ENCODE measurements at places on chromosomes 12 and 14. TPM values are rescaled to one million over a fixed set of nuclear protein-coding genes. Genes with fewer than 3 reads are reported as not detected.

- no peaks in the 10 kb centered on the region for H3K36me3 ChIP-seq
- no peaks in the 10 kb centered on the region for H3K27me3 ChIP-seq
- no peaks in the 10 kb centered on the region for H3K4me1 ChIP-seq
- H3K4me3 ChIP-seq = no peak overlapping the region
- no peak overlapping the region for H3K27ac ChIP-seq
Measured at GRCh38 chr14:49505041-49505766, 81.0 kb downstream of the RPS29 start.

- no peak for DNase-seq
- H3K36me3 ChIP-seq = no peaks in the 10 kb centered on the region
- H3K4me3 ChIP-seq = no peak overlapping the region
- peaks cover 49% of the 10 kb centered on the region for H3K4me1 ChIP-seq
- H3K27me3 ChIP-seq = no peaks in the 10 kb centered on the region
Measured at GRCh38 chr14:22973217-22974032, 8.9 kb downstream of the AJUBA start.

DNA sequence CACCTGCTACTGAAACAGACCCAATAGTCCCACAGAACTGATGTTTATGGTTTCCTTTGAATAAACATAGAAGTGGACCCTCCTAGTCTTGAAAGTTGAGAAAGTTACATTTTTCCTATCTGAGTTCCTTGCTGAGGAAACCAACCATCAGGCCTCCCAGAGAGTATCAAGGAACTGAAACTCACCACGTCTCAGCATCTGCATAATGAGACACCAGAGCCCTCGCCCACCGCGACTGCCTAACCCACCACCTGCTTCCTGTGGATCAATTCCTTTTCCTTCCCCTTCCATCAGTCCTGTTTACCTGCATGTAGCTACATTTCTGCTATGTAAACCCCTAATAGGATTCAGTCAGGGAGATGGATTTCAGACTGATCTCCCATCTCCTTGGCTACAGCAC lies 443.2 kb upstream of the TMEM132C start:
- no peaks in the 10 kb centered on the region for H3K27me3 ChIP-seq
- no peak for DNase-seq
- no peaks in the 10 kb centered on the region for H3K4me1 ChIP-seq
- H3K36me3 ChIP-seq = no peaks in the 10 kb centered on the region

GRCh38 chr14:98192946-98193345 lies 1079.1 kb downstream of the BCL11B start:
- H3K4me3 ChIP-seq = no peak overlapping the region
- H3K27ac ChIP-seq = no peak overlapping the region
- no peaks in the 10 kb centered on the region for H3K4me1 ChIP-seq
- DNase-seq = no peak
- no peaks in the 10 kb centered on the region for H3K27me3 ChIP-seq

GRCh38 chr14:68552602-68553001 lies 240.3 kb downstream of the ZFP36L1 start:
- DNase-seq = no peak
- H3K27me3 ChIP-seq = no peaks in the 10 kb centered on the region
- no peaks in the 10 kb centered on the region for H3K36me3 ChIP-seq
- H3K4me3 ChIP-seq = no peak overlapping the region

DNA sequence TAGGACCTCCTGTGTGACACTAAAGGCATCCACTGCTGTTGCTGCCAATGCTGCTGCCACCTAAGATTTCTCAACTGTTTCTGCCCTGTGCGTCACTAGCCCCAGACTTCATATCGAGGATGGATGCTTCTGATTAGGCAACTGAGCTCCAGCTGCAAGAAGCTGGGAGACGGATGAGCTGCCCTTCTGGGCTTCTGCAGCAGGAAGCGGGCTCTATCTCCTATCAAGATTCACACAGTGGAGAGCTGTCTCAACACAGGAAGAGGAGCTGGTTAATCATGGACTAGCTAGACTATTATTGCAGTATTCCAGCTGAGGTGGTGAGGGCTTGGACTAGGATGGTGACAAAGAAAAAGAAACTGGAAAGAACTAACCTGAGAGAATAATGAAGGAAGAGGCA lies 59.2 kb upstream of the PELI2 start:
- no peaks in the 10 kb centered on the region for H3K36me3 ChIP-seq
- H3K27me3 ChIP-seq = no peaks in the 10 kb centered on the region
- no peak for DNase-seq
- no peaks in the 10 kb centered on the region for H3K4me1 ChIP-seq
- H3K27ac ChIP-seq = no peak overlapping the region
- H3K4me3 ChIP-seq = no peak overlapping the region

- no peaks in the 10 kb centered on the region for H3K4me1 ChIP-seq
- DNase-seq = no peak
- H3K4me3 ChIP-seq = no peak overlapping the region
- no peaks in the 10 kb centered on the region for H3K27me3 ChIP-seq
- H3K27ac ChIP-seq = no peak overlapping the region
- H3K36me3 ChIP-seq = no peaks in the 10 kb centered on the region
Measured at GRCh38 chr12:107406932-107407331, 278.7 kb upstream of the PWP1 start.

GRCh38 chr12:75337905-75338304 lies 3.4 kb downstream of the GLIPR1L1 start:
- H3K27ac ChIP-seq = no peak overlapping the region
- no peaks in the 10 kb centered on the region for H3K27me3 ChIP-seq
- peaks cover 5% of the 10 kb centered on the region for H3K4me1 ChIP-seq
- DNase-seq = no peak
- H3K4me3 ChIP-seq = no peak overlapping the region

- H3K27ac ChIP-seq = peak overlapping the region; percentile 75
- peaks cover 29% of the 10 kb centered on the region for H3K4me1 ChIP-seq
- no peak overlapping the region for H3K4me3 ChIP-seq
- H3K36me3 ChIP-seq = no peaks in the 10 kb centered on the region
Measured at GRCh38 chr14:94598506-94598815, 13.7 kb upstream of the SERPINA3 start.

DNA sequence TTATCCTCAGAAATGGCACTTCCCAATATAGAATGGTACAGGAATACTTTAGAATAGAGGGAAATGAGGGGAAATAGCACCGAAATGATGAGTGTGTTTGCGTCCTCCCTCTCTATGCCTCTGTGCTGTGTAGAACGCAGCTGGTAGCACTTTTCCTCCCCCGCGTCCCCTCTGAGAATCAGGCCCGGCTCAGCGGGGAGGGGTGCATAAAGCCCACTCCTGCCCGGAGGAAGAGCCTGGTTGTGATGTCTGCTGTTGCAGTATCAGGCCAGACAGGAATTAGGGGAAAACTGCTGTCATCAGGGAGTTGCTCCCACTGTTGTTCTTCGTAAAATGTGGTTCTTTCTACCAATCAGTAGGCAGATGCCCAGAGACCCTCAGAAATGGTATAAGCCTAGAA lies 76.0 kb downstream of the GALNT8 start:
- peaks cover 84% of the 10 kb centered on the region for H3K27me3 ChIP-seq

- H3K4me1 ChIP-seq = no peaks in the 10 kb centered on the region
- peak within 1 kb of the TSS; percentile 59 for H3K4me3 ChIP-seq
- no peak for DNase-seq
- H3K27me3 ChIP-seq = peaks cover 4% of the 10 kb centered on the region
Measured at GRCh38 chr12:81077686-81078441, at the start of gene ACSS3. Gene ACSS3 (plus strand): TSS chr12:81078079. CDS start chr12:81078121, 42 bp downstream.

GRCh38 chr14:36451310-36452065 lies 68.5 kb downstream of the NKX2-1 start:
- H3K36me3 ChIP-seq = no peaks in the 10 kb centered on the region
- DNase-seq = no peak
- H3K27me3 ChIP-seq = no peaks in the 10 kb centered on the region
- H3K4me1 ChIP-seq = no peaks in the 10 kb centered on the region
- H3K27ac ChIP-seq = no peak overlapping the region

DNA sequence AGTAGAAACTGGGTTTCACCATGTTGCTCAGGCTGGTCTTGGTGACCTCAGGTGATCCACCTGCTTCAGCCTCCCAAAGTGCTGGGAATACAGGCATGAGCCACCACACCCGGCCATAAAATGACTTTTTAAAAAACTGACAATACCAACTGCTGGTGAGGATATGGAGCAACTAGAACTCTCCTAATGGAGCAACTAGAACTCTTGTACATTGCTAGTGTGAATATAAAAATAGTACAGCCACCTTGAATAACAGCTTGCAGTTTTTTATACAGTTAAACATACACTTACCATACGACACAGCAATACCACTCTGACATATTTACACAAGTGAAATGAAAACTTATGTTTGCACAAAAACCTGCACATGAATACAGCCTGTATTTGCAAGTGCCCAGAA lies 2.5 kb upstream of the CFAP73 start:
- H3K36me3 ChIP-seq = no peaks in the 10 kb centered on the region
- H3K27me3 ChIP-seq = no peaks in the 10 kb centered on the region
- no peak for DNase-seq
- H3K4me1 ChIP-seq = peaks cover 19% of the 10 kb centered on the region
- no peak overlapping the region for H3K27ac ChIP-seq

GRCh38 chr12:19988459-19988873 lies 379.9 kb upstream of the PDE3A start:
- H3K27ac ChIP-seq = no peak overlapping the region
- H3K27me3 ChIP-seq = no peaks in the 10 kb centered on the region
- H3K4me1 ChIP-seq = no peaks in the 10 kb centered on the region
- no peaks in the 10 kb centered on the region for H3K36me3 ChIP-seq

DNA sequence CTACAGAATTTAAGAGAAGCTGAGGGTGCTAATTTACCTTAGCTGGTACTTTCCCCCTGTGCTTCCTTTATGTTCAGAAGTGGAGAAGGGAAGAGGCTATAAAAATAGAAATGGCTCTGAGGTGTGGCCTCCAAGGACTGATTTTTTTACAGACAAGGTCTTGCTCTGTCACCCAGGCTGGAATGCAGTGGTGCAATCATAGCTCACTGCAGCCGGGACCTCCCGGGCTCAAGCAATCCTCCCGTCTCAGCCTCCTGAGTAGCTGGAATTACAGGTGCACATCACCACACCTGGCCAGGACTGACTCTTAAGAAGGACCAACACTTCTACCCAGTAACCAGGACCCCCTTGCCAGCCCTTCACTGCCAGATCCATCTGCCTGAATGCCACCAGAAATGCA lies 23.9 kb upstream of the NAP1L1 start:
- H3K27ac ChIP-seq = no peak overlapping the region
- no peaks in the 10 kb centered on the region for H3K4me1 ChIP-seq
- no peak overlapping the region for H3K4me3 ChIP-seq
- no peak for DNase-seq

DNA sequence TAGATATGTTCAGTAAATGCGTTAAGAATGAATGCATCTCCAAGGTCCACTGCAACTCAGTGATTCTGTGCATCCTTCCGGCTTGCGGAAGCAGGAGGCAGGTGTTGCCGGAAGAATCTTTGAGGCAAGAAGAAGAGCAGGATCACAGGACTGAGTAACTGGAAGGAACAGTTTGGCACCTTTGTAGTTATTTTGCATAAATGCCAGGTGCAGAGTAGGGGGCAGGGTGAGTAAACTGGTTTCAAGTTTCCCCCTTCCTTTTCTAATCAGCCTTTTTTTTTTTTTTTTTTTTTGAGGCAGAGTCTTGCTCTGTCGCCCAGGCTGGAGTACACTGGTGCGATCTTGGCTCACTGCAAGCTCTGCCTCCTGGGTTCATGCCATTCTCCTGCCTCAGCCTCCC lies 22.3 kb downstream of the DYRK4 start:
- H3K27me3 ChIP-seq = no peaks in the 10 kb centered on the region
- H3K36me3 ChIP-seq = no peaks in the 10 kb centered on the region
- no peaks in the 10 kb centered on the region for H3K4me1 ChIP-seq
- no peak overlapping the region for H3K4me3 ChIP-seq

- no peak overlapping the region for H3K4me3 ChIP-seq
- H3K27me3 ChIP-seq = no peaks in the 10 kb centered on the region
- H3K4me1 ChIP-seq = peaks cover 17% of the 10 kb centered on the region
- no peaks in the 10 kb centered on the region for H3K36me3 ChIP-seq
Measured at GRCh38 chr14:68362846-68363245, 430.0 kb downstream of the ZFP36L1 start.

DNA sequence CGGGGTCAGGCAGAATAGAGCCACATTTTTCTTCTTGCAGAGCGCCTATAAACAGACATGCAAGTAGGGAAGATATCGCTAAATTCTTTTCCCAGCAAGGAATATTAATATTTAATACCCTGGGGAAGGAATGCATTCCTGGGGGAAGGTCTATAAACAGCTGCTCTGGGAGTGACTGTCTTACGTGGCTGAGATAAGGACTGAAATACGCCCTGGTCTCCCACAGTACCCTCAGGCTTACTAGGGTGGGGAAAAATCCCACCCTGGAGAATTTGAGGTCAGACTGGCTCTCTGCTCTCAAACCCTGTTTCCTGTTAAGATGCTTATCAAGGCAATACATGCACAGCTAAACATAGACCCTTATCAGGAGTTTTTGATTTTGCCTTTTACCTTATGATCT lies 262.3 kb downstream of the CEP128 start:
- H3K27me3 ChIP-seq = no peaks in the 10 kb centered on the region
- no peak for DNase-seq
- no peaks in the 10 kb centered on the region for H3K4me1 ChIP-seq
- H3K4me3 ChIP-seq = no peak overlapping the region
- H3K36me3 ChIP-seq = no peaks in the 10 kb centered on the region
- H3K27ac ChIP-seq = no peak overlapping the region

DNA sequence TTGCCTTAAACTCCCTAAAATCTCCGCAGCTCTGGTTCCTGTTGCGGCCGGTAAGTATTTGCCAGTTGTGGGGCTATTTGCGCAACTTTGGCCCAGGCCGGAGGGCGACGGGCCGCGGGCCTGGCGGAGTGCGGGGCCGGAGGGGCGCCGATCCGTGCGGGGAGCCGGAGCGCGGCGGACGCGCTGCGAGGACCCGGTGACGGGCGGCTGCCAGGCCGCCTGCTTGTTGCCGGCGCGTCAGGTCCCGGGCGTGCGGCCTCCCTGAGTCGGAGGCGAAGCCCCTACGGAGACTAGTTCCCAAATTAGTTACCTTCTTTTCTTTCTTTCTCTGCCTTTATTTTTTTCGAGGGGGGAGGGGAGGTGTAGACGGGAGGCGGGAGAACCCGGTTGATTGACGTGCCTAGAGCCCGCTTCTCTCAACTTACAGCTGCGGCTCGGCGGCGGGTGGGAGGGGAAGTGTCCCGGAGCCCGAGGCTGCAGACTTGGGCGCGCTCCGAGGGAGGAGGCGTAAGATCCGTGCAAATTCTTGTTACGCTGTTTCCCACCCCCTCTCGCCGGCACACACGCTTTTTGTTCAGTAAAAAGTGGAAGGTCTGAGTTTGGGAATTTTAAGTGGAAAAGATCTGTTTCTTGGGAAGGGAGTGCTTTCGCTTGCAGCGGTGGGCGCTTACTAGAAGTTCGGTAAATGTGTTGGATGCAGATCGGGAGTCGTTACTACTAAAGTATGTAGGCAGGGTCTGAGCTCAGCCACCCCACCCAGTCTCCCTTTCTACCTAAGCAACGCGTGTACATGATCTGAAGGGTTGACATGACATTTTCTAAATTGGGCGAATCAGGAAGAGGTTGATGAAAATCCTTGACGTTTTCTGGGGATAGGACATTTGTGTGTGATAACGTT lies 576 bp downstream of the ZBTB1 start:
- peaks cover 76% of the 10 kb centered on the region for H3K4me1 ChIP-seq
- H3K36me3 ChIP-seq = no peaks in the 10 kb centered on the region
- no peaks in the 10 kb centered on the region for H3K27me3 ChIP-seq
- peak overlapping the region; percentile 85 for H3K4me3 ChIP-seq

Gene CREBL2
- total RNA-seq = 30.7 TPM

Gene PHC1
- total RNA-seq = 20.2 TPM

Gene PROX2
- not detected for total RNA-seq

Gene GLS2
- total RNA-seq = 9.7 TPM

Gene SERPINA10
- total RNA-seq = not detected

Gene KRT74
- total RNA-seq = not detected

Gene PTHLH
- total RNA-seq = 5.0 TPM

Gene FAM186B
- 0.19 TPM for total RNA-seq

Gene EIF2S3B
- total RNA-seq = 0.42 TPM

Gene CLEC6A
- total RNA-seq = not detected

Gene OR6C2
- total RNA-seq = 0.22 TPM

Gene CHST11
- total RNA-seq = 11.6 TPM
